Inflammatory macrophage treated with lipopolysaccharide for 1 hour (primary cell): ENCODE measurements at places on chromosomes 1 and 21.

DNA sequence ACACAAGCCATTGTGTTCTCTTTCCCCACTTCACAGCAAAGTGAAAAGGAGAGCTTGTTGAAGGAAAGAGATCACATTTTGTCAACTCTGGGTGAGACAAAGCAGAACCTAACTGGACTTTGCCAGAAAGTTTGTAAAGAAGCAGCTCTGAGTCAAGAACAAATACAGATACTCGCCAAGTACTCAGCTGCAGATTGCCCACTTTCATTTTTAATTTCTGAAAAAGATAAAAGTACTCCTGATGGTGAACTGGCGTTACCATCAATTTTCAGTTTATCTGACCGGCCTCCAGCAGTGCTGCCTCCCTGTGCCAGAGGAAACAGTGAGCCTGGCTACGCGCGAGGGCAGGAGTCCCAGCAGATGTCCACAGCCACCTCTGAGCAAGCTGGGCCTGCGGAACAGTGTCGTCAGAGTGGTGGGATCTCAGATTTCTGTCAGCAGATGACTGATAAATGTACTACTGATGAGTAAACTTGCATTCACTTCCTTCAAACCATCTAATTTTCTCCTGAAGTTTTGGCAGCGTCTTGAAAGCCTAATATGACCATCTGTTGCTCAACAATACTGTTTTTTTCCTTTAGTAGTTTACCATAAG lies 43.7 kb downstream of the BACH1 start:
- peak; percentile 70 for DNase-seq

DNA sequence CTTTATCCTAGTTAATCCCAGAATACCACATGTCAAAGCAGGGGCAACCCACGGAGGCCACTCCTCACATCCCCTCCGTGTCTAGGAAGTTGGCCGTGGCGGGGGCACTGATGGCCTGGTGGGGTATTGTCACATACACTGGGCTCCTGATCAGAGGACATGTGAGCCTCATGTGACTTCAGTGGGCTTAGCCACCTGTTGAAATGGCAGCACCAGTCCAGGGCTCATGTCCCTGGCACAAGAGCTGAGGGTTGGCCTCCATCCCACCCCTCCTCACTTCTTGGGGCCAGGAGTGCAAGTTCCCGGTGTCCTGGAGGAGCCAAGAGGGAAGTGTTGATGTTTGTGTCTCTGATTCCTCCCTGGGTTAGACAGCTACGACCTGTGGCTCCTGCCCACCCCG lies 313.4 kb downstream of the CAMTA1 start:
- no peak for DNase-seq

GRCh38 chr1:98382986-98383740 lies 278.4 kb upstream of the SNX7 start:
- no peak for DNase-seq

- no peak for DNase-seq
These were observed 476.3 kb upstream of the RUNX1 start for GRCh38 chr21:35525443-35525842.

DNA sequence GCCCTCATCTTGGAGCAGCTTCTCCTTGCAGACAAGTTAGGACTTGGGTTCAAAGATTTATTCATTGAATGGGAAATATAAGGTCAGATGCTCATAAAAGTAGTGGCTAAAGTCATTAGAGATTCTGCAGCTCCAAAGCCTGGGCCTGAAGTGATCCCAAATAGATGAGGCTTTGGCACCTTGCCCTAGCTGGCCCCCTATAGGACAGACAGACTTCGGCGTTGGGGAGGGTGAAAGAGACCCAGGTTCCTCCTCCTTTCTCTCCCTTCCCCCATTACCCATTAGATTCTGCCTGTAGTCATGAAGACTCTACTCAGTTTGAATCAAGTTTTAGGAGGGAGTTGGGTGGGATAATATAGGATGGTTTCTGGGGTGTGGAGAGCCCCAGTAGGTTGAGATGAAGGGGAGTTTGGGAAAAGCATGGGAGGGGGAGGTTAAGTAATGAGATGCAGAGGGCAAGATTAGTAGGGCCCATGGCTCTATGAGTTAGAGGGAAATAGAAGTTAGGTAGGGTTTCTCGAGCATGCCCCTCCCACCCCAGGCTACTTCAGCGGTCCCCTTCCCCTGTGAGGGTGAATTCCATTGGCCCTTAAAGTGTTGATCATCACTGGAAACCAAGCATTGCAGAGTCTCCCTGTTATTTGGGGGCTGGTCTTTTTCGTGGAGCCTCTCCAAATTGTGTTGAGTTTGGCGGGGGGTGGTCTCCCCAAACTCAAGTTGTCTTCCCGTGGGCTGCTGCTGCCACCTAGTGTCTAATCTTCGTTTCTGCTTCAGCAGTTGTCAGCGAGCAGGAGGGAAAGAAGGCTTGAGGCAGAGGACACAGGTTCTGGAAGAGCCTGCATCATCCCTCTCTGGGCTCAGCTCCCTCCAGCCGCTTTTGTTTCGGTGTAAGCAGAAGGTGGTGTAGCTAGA lies 2.1 kb upstream of the AHDC1 start:
- no peak for DNase-seq

GRCh38 chr21:38980416-38981313 lies 174.9 kb downstream of the ETS2 start:
- no peak for DNase-seq

DNA sequence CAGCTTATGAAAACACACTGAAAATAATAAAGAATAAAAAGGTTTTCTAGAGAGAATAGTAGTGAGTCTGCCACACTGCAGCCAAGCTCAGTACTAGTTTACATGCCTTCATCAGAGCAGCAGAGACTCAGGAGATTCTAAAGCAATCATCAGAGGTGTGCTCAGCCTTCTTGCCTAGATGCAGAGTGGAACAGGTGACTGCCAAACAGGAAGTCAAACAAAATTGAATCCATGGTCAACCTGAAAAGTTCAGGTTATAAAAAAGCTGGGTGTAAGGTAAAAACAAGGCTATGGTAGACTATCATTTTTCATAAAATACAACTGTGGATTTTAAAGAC lies 165.3 kb upstream of the C1orf105 start:
- DNase-seq: no peak

DNA sequence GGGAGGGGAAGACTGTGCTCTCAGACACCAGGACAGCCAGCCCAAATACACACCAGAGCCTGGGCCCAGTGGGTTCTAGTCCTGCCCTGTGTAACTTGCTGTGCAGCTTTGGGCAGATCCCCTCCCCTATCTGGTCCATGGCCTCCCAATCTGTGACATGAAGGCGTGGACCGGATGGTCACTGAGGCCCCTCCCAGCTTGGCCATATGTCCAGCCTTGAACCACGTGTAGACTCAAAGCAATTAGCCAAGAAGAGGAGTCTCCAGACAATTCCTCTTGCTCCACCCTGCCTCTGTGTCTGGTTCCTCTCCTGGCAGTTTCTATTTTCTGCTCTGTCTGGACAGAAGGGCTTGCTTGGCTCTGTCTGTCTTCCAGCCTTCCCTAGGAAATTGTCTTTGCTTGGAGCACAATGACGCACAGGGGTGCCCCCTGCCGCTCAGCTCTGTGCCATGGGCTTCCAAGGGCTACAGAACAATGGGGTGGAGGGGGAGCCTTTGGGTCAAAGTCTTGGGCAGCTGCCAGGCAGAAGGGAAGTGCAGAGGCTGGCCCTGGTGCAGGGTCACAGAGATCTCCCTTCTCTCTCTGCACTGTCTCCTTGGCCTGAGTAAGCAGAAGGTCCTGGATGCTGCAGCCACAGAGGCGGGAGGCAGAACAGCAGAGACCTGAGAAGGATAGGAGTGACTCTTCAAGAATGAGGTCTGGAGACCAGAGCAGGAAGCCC lies 66.1 kb downstream of the TENT5C start:
- DNase-seq: peak; percentile 13

DNA sequence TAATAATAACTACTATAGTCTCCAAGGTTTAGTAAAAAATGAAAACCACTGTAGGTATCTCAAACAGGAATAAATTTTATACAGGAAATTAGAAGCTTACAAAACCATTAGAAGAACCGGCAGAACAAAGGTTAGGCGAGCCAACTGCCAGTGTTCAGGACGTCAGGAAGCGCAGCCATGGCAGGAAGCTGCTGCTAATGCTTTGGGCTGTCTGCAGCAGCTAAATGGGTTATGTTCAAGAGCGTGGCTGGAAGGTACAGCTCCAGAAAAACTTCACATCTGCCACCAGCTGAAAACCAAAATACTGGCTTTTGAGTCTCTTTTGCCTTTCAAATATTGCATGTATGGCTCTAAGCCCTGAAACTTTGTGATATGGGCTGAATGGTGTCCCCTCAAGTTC lies 35.7 kb upstream of the MYSM1 start:
- no peak for DNase-seq

DNA sequence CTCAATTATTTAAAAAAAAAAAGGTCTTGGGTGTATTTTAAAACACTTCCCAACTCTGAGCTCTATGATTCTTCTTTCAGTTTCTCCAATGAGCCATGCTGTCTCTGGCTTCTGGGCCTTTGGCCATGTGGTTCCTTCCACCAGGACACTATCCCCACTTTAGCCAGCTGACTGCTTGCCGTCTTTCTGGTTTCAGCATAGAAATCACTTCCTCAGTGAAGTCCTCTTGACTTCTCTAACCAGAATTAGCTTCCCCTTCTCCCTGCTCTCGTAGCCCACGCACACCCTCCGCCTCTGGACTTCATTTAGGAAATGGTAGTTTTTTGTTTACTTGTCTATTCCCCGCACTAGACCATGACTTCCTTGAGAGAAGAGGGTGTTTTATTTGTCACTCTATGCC lies 1.1 kb upstream of the DIO1 start:
- peak; percentile 97 for DNase-seq

- DNase-seq: no peak
These were observed 1.6 kb upstream of the NKAIN1 start for GRCh38 chr1:31241321-31241720.

DNA sequence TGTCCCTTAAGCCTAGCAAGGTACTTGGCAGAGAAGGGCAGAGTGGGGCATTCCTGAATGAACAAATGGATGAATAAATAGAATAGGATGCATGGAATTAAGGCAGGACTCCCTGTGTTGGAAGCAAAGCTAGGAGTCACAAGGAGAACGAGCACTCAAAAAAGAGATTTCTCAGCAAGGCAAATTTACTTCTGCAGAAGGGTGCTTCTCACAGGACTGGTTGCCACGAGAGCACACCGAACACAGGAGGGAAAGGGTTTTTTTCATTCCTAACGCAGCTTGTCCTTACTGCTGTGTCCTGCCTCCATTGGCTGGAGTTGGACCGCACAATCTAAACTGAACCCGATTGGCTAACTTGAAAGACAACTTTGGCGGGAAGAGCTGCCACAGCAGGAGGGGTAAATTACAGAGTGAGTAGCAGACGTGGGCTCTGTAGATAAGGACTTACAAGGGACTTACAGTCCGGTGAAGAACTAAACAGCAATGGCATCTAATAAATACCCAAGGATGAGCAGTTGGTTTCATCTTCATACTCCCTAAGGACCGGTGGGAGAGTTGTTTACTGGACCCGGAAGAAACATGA lies 52.4 kb downstream of the KIF26B start:
- DNase-seq: no peak

DNA sequence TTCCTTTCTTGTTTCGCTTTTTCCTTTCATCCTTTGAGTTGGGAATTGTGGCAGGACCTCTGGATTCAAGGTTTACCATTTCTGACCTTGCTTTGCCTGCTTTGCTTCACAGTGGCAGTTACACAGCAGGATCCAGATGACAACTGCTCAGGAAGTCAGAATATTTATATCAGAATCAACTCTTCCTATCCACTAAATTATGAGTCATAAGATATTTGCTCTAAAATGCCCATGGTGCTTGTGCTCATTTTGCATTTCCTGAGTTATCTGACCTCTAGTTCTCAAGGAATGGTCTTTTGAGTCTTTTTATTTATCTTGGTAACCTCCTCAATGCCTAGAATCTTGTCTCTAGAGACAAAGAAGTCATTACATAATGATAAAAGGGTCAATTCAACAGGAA lies 290.8 kb downstream of the LRRC7 start:
- no peak for DNase-seq

DNA sequence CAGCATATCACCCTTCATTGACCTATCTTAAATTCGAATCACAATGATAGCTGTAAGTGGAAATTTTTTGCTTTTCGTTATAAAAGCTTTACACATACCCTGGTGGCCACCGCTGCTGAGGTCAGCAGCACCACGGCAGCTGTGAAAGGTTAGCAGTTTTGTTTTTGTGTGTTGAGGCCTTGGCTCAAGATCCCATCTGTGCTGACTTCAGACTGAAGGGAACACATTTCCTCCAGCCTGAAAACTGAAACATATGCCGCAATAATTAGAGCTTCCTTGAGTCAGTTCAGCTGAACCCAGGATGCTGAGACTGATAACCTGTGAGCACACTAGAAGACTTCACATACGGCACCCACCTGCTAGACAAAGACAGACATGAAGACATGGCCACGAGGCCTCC lies 103.0 kb downstream of the SMYD3 start:
- DNase-seq: no peak

DNA sequence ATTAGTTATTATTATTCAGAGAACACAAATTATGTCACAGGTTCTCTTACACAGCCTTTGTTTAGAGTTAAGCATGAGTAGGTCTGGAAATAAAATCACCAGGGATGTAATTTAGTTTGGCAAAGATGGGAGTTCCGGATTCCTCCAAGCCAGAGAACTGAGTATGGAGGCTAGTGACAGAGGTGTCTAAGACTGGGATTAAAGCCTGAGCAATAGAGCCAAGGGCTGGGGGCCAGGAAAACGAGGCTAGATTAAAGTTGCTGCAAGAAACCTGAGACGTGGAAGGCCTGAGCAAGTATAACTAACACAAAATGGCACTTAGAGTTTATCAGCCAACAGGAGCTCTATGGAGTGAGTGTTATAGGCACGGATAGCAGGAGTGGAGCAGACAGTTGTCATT lies 381.6 kb downstream of the SRGAP2C start:
- DNase-seq: no peak

DNA sequence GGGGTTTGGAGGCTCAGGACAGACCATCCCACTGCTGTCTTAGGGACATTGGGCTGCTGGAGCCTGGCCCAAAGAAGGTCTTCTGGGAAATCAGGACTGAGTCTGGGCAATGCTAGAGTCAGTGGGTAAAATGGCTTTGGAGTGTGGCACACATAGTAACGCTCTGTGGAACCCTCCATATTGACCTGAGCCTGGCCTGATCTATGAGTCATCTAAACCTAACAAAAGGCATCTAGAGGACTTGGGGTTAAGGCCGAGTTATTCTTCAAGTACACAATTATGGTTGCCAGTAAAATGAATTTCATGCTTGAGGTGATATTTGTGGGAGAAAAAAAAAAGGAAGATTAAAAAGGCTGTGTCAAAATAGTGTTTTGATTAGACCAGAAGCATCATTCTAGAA lies 77.7 kb downstream of the ST6GALNAC5 start:
- DNase-seq: no peak

DNA sequence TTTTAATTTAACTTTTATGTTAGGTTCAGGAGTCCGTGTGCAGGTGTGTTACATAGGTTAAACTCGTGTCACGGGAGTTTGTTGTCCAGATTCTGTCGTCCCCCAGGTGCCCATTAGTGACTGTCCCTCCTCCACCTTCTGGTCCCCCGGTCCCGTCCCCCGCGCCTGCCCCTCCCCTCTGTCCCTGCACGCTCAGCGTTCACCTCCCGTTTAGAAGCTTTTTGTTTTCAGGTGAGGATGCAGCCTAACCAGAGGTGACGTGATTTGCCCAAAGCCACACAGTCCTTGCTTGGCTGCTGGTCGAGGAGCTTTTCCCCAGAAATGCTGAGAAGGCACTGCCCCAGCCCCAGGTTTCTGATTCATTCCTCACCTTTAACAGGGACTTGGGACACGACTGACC lies 844 bp downstream of the C1orf146 start:
- no peak for DNase-seq
